Activated naive CD8-positive, alpha-beta T cell treated with anti-CD3 and anti-CD28 coated beads, Interleukin-2, amount 50 U/mL, for 24 hours (primary cell): ENCODE measurements at places on chromosomes 2 and 18.

- DNase-seq, result no peak
- no peak overlapping the region for H3K27ac ChIP-seq
- H3K4me3 ChIP-seq, result no peak overlapping the region
- H3K4me1 ChIP-seq, result no peaks in the 10 kb centered on the region
- peaks cover 2% of the 10 kb centered on the region for H3K27me3 ChIP-seq
These were observed 100.3 kb downstream of the ASAP2 start for GRCh38 chr2:9306911-9307310.

GRCh38 chr2:118128826-118129225 lies 40.6 kb downstream of the INSIG2 start:
- H3K27me3 ChIP-seq, result peaks cover 22% of the 10 kb centered on the region
- H3K27ac ChIP-seq, result no peak overlapping the region
- no peak for DNase-seq
- H3K4me3 ChIP-seq, result no peak overlapping the region

- no peaks in the 10 kb centered on the region for H3K36me3 ChIP-seq
- no peak for DNase-seq
- H3K4me1 ChIP-seq, result no peaks in the 10 kb centered on the region
- H3K27ac ChIP-seq, result no peak overlapping the region
- H3K4me3 ChIP-seq, result no peak overlapping the region
These were observed 753.7 kb downstream of the DSC3 start for GRCh38 chr18:30288662-30289414.

DNA sequence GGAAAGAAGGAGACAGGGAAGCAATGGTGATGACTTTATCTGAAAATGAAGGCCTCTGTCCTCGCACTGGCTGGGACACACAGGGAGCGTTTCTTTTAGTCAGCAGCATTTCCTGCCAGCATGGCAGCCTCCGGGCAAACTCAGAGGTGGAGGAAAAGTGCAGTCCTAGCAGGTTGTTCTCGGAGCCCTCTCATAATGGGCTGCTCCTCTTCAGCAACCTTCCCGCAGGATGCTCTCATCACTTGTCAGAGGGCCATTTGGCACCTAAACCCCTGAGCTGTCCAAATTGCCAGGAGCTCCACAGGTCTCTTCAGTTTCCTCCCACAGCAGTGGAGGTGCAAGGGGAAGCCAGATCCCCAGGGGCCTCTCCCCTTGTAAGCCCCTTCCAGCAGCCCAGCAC lies 6.2 kb downstream of the STK39 start:
- H3K36me3 ChIP-seq, result peaks cover 14% of the 10 kb centered on the region
- H3K27ac ChIP-seq, result no peak overlapping the region
- H3K4me3 ChIP-seq, result no peak overlapping the region
- H3K4me1 ChIP-seq, result peaks cover 41% of the 10 kb centered on the region

GRCh38 chr2:88737385-88737784 lies 45.9 kb downstream of the RPIA start:
- no peak for DNase-seq
- no peaks in the 10 kb centered on the region for H3K27me3 ChIP-seq
- peaks cover 47% of the 10 kb centered on the region for H3K36me3 ChIP-seq
- no peak overlapping the region for H3K4me3 ChIP-seq

DNA sequence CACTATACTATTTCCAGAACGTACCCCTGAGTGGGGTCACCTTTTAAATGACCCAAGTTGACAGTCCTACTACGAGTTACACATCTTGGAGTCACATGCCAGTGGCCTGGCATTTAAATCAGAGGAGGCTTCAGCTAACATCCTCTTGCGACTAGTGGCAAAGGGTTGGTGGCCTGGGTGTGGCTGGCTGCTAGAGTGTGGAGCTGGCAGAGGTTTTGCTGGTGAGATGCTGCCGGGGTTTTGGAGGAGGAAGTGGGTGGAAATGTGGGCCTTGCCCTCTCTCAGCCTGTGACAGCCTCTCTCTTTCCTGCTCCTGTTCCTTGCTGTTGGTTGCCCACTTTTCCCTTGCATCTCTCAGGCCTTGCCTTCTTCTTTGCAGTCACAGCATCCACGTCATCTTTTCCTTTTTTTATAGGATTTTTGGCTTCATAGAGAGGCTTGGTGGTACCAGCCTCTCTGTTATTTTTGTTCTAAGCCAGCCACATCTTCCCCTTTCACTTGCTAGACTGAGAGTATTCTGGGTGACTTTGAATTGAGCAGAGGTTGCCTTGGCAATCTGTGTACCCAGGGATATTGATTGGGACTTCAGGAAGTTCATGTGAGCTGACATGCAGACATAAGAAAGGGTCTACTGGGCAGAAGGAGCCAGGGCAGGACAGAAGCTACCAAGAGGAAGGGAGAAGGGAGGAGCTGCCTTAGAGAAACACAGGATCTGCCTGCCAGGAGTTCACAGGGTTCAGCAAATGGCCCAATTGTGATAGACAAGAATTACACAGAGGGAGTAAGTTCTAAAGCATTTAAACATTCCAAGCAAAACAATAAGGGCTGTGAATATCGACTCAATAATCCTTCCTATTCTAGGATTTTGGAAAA lies 55.4 kb downstream of the CDC42EP3 start:
- peak; percentile 51 for DNase-seq
- no peaks in the 10 kb centered on the region for H3K36me3 ChIP-seq

DNA sequence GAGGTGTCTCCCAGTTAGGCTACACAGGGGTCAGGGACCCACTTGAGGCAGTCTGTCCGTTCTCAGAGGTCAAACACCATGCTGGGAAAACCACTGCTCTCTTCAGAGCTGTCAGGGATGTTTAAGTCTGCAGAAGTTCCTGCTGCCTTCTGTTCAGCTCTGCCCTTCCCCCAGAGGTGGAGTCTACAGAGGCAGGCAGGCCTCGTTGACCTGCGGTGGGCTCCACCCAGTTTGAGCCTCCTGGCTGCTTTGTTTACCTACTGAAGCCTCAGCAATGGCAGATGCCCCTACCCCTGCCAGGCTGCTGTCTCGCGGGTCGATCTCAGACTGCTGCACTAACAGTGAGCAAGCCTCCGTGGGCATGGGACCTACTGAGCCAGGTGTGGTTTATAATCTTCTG lies 346.3 kb downstream of the CELF4 start:
- no peak for DNase-seq
- H3K36me3 ChIP-seq, result peaks cover 8% of the 10 kb centered on the region
- no peak overlapping the region for H3K27ac ChIP-seq
- H3K27me3 ChIP-seq, result no peaks in the 10 kb centered on the region

DNA sequence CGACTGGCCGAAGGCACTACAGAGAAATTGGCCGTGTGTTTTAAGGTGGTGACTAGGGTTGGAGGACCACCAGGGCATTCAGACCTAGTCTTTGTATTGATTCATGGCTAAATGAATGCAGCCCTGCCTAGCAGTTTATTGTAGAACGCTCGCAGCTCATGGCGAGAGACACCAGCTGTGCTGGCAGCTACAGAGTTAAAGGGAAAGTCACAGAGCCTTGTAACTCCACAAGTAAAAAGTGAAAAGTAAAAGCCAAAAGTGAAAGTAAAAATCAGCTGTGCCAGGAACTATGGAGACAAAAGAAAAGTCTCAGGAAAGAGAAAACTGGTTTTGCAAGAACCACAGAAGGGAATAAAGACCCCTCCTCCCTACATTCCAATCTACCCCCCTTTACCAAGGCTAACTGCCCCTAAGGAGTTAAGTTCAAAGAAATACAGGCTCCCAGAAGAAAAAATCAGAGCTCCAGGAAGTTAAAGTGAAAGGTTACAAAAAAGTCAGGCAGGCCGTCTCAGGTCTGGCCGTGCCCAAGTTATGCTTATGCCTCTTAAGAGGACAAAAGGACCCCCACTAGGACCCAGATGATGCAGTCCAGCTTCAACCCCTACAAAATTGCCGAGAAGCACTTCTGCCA lies 46.4 kb upstream of the SELENOI start:
- H3K4me1 ChIP-seq, result peaks cover 2% of the 10 kb centered on the region
- peak; percentile 18 for DNase-seq
- no peaks in the 10 kb centered on the region for H3K36me3 ChIP-seq
- H3K27ac ChIP-seq, result no peak overlapping the region
- H3K27me3 ChIP-seq, result no peaks in the 10 kb centered on the region
- no peak overlapping the region for H3K4me3 ChIP-seq

DNA sequence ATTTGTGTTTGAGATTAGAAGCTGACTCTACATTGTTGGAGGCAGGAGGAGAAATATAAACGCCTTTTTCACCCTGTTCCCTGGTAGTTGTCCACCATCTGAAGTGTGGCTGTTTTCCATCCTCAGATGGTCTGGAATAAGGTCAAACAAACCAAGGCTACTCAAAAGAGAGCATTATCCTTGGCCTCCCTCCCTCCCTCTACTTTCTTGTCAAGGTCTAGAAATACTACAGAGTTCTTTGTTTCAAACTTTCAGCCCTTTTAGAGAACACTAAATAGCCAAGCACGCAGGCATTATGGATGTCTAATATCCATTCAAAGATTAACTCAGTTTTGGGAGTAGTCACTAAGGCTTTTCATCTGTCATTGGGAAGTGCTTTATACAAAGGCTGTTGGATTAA lies 215.8 kb upstream of the ITGA4 start:
- H3K27me3 ChIP-seq, result no peaks in the 10 kb centered on the region
- peaks cover 3% of the 10 kb centered on the region for H3K36me3 ChIP-seq
- H3K27ac ChIP-seq, result peak overlapping the region; percentile 36
- no peak for DNase-seq

DNA sequence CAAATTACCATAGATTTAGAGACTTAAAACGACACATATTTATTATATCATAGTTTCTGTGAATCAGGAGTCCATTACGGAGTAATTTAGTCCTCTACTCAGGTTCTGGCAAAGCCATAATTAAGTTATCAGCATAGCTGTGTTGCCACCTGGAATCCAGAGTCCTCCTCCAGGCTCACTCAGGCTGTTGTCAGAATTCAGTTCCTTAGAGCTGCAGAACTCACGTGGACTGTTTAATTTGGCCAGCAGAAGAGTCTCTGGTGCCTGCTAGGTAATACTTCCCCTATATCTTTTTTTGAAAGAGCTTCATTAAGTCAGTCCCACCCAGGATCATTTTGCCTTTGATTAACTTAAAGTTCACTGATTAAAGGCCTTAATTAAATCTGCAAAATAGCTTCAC lies 891.5 kb downstream of the SUCLG1 start:
- no peaks in the 10 kb centered on the region for H3K4me1 ChIP-seq
- no peaks in the 10 kb centered on the region for H3K27me3 ChIP-seq
- H3K27ac ChIP-seq, result no peak overlapping the region

DNA sequence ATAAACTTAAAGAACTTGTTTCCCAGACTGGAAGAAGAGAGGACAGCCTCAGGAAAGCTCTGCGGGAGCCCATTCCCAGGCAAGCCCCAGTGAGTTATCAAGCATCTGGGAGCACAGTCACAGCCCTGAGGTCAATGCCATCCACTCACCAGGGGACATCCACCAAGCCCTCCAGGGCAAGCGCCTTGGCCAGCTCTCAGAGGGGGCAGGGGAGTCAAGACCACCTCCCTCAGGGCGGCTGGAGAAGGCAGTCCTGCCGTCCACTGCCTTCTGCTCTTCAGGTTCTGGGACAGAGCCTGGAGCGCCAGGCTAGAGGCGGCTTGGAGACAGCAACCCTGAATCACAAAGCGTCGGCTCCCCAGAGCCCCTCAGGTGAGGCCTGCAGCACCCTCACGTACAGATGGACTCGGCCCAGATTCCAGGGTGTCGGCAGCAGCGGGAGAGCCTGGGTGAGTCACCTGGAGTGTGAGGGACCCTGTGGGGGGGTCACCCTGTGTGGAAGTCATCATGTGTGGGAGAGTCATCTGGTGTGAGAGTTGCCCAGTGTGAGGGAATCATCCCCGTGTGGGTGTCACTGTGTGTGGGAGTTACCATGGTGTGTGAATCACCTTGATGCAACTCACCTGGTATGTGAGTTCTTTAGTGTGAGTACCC lies 100.9 kb upstream of the TEX51 start:
- H3K27me3 ChIP-seq, result peaks cover 10% of the 10 kb centered on the region
- H3K36me3 ChIP-seq, result no peaks in the 10 kb centered on the region
- H3K27ac ChIP-seq, result no peak overlapping the region

DNA sequence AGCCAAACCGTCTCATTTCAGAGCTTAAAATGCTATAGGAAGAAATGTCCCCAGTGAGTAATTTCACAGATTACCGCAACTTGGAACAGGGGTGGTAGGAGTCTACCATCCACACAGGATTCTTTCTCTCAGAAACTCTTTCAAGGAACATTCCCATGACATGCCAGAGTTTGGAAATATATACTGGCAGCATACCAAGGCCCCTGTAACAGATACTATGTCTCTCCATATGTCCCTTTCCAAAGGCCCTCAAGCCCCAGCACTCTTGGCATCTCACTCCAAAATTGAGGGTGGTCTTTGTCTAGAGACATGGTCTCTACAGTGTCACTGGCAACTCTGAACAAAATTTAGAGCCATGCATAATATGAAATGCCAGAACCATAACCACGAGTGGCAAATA lies 11.0 kb downstream of the FIGLA start:
- H3K4me3 ChIP-seq, result no peak overlapping the region
- H3K27me3 ChIP-seq, result peaks cover 6% of the 10 kb centered on the region
- no peak overlapping the region for H3K27ac ChIP-seq
- no peaks in the 10 kb centered on the region for H3K36me3 ChIP-seq
- DNase-seq, result no peak

DNA sequence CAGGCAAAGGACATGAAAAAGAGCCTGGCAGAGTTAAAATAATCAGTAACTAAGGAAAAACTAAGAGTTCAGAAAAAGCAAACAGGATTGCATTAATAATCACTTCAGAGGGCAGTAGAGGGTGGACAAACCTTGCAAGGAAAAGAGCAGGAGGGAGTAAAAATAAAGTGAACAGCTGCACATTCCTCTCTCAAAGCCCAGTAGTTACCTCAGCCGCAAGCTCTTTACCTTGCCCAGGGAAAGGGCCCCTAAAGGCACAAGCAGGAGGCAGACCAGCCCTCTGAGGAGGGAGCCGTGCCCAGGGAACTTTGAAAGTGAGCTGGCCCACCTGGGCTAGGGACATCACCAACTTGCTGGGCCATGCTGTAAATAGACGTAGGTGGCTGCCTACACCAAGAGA lies 196.9 kb downstream of the C1D start:
- no peaks in the 10 kb centered on the region for H3K4me1 ChIP-seq
- no peaks in the 10 kb centered on the region for H3K36me3 ChIP-seq
- H3K4me3 ChIP-seq, result no peak overlapping the region
- no peak overlapping the region for H3K27ac ChIP-seq

GRCh38 chr2:186612026-186612425 lies 22.2 kb downstream of the ITGAV start:
- H3K27me3 ChIP-seq, result no peaks in the 10 kb centered on the region
- DNase-seq, result no peak
- H3K36me3 ChIP-seq, result no peaks in the 10 kb centered on the region
- no peak overlapping the region for H3K27ac ChIP-seq
- H3K4me3 ChIP-seq, result no peak overlapping the region

DNA sequence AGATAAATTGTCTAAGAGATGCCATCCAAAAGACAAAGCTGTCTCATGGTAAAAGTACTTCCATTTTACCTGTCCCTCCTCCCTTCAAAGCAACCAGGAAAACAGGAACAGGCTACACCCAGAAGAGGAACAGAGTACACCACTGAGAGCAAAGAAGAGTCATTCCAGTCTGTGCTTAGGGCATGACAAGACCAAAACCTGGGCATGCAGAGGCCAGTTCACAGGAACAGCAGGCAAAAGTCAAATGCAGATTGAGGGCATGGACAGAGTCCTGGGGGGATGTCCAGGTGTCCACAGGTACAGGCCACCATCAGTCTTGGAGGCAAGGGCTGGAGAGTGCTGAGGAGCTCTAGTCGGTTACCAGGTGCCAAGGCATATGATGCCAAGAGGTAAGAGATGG lies 23.7 kb downstream of the PLEK start:
- peaks cover 61% of the 10 kb centered on the region for H3K4me1 ChIP-seq
- peak overlapping the region; percentile 66 for H3K4me3 ChIP-seq
- H3K27me3 ChIP-seq, result no peaks in the 10 kb centered on the region
